RKO (cell line): ENCODE measurements at places on chromosomes 3 and 15.

DNA sequence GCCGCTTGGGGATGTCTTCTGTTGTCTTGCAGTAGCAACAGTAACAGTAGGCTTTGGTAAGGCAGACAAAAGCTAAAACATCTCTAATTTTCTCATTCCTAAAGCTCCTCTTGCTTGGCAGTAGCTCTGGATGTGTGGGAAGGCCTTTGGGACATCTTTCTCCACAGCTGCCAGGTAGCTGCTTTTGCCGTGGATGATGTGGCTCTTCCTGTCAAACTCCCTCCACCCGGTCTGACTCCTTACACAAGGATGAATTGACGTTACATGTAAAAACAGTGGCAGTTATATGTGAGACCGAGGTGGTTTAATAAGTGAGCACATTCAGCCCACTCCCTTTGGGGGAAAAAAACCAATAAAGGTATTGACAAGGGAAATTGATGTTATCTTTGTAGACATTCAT is 309.1 kb downstream of the TUSC7 start:
- no peak for DNase-seq

GRCh38 chr15:100879464-100880138 is at the start of gene ALDH1A3:
Gene ALDH1A3 (plus strand): TSS chr15:100879831. CDS start chr15:100879908, 77 bp downstream.
- no peak for DNase-seq

DNA sequence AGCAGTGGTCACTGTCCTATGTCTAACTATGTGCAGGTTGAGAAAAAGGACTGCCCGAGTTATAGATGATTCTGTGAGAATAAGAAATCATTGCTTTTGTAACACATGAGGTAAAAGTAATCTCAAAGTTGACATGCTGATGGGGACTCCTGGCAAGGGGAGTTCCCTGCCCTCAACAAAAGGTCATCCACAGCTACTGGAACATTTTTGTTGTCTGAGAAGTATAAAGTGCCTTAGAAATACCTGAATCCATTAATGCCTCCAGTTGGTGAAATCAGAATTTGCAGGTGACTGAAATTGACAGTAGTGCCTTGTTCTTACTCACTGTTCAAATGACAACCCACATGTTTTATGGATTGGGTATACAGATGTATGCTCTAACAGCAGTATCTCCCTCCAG is 43.7 kb upstream of the RBM5 start:
- DNase-seq = no peak

GRCh38 chr15:73682600-73683090 is 1.5 kb upstream of the CD276 start:
- no peak for DNase-seq

DNA sequence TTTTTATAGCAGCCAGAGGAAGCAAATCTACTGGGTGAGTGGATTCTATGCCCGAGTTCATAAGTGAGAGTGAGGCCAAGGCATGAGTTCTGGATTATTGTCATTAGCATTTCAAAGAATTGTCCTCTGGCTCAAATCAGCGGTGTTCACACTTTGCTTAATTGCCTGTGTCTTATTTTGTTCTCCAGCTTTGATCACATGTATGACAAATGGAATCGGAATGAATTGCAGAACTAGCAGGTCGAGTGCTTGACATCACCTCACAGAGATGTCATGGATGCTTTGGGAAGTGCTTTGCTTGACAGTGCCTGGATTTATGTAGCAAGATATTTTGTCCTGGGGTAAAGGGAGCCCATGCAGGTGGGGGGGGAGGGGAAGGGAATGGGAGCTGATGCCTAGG is 68.0 kb downstream of the SH3GL3 start:
- no peak for DNase-seq

GRCh38 chr3:51388286-51389029 is 2.6 kb upstream of the RBM15B start:
- DNase-seq = peak; percentile 75

DNA sequence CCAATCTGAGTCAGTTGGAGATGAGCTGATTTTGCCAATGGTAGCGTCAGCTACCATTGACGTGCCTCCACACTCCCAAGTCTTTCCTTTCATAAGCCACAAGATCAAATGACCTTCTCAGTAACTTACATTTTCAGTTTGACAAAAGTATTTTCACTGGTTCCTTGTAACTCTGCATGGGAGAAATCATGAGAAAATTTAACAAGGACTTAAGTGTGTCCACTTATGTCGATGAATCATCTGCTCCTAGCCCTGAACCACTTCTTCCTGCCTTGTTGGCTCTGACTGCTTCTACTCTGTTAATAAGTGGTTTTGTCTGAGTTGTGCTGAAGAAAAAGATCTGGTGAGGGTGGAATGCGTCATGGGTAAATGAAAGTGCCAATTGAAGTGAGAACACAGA is 101.2 kb downstream of the NFKBIZ start:
- DNase-seq = peak; percentile 51

DNA sequence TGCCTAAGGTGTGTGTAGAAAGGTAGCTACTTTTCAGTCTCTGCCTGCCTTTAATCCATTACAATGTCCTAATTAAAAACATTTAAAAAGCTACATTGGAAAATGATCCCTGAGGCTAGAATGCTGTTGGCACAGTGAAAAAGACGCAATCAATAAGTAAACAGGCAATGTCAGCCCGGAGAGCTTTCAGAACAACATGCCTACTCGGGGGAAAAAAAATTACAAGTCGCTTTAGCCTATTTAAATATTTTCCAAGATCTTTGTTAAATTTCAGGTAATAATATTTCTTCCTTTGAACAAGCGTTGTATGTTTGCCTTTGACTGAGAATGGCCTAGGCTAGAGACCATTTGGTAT is 46.6 kb upstream of the CD47 start:
- DNase-seq = no peak

DNA sequence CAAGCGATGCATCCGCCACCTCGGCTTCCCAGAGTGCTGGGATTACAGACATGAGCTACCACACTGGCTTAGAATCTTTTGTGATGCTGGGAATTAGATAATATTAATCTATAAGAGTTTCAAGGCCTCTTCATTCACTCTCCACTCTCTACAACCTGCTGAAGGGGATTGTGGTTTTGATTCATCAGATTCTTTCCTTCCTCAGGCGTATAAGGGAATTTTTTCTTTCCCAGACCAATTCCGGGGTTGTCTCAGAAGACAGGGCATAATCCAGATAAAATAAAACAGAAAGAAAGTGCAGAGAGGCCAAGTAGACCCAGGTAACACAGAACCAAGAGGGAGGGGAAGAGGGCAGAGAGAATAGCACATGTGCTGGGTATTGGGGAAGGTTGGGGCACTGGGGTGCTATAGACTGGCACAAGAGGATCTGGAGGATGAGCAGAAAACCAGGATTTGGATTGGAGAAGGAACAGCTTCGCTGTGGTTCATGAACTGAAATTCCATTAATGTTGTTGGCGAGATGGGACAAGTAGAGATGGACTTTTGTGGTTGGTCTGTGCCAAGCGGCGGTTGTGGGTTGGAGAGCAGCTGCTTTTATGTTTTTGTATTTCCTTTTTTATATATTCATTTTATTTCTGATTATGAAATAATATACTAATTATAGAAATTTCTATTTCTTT is 12.8 kb downstream of the ARL6IP5 start:
- DNase-seq = no peak

- no peak for DNase-seq
Observed at GRCh38 chr3:67692621-67693020, 38.2 kb upstream of the SUCLG2 start.

GRCh38 chr3:13083898-13084297 is 10.7 kb upstream of the IQSEC1 start:
- DNase-seq = no peak

- no peak for DNase-seq
Observed at GRCh38 chr15:44370830-44371229, 56.6 kb upstream of the CTDSPL2 start.

GRCh38 chr3:178950676-178951075 is 120.9 kb downstream of the ZMAT3 start:
- no peak for DNase-seq

GRCh38 chr3:115418583-115418982 is 204.7 kb upstream of the GAP43 start:
- no peak for DNase-seq

DNA sequence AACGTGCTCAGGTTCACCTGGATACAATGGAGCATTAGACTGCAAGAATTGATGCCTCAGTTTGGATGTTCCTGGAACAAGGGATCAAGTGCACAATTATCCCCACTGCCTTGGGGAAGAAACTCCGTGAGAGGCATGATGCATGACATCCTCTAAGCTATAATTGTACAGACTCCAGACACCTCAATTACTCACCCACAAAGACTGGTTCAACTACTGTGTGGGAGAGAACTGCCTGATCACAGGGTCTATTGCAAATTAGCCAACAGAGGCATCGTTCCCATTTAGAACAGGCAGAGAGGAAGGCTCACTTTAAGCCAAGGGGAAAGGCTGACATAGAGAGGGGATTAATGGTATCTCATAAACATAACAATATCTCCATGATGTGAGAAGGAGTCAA is 43.5 kb downstream of the ARRDC4 start:
- no peak for DNase-seq

GRCh38 chr15:56272454-56272853 is 28.8 kb upstream of the RFX7 start:
- DNase-seq = no peak

- DNase-seq = no peak
Observed at GRCh38 chr3:71269906-71270305, 313.6 kb downstream of the FOXP1 start.

GRCh38 chr3:184635126-184635525 is 73.5 kb downstream of the EPHB3 start:
- DNase-seq = no peak

GRCh38 chr3:197674741-197675562 is 61.8 kb downstream of the RUBCN start:
- DNase-seq = no peak

DNA sequence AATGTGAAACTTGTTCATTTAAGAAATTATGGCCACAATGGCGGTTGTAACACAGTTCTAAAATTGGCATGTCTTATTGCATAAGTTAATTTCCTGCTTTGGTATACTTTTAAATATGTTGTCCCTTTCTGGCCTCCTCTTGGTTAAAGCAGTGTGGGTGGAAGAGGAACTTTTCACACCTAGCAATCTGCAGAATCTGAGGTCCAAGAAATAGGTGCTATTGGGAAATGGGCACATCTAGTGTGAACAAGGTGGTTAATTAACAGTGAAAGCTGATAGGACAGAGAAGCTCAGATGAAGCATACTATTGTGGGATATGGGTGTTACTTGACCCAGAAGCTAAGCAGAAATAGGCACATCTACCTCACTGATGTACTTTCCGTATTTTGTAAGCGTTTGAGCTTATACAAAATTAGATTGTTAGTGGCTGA is 10.6 kb downstream of the CMC1 start:
- no peak for DNase-seq

- DNase-seq = no peak
Observed at GRCh38 chr3:175670557-175670956, 811.4 kb downstream of the NAALADL2 start.

DNA sequence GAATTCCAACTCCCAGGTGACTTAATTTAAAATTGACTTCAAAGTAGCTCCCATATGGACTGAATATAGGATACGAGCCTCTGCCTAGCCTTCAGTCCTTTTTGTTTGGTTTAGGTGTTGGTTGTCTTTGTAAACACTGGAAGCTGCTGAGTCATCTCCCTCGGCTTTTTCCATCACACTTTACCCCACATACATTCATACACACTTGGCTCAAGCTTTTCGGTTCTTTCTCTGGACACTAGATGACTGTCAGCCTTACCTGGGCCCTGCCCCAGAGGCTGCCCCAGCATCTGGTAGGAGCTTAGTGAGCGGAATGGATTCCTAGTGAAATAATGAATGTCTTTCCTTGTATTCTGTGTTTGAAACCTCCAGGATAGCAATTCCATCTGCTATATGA is 201.5 kb upstream of the IL12A start:
- DNase-seq = peak; percentile 27

- DNase-seq = no peak
Observed at GRCh38 chr15:101476756-101477155, 12.8 kb downstream of the PCSK6 start.

GRCh38 chr15:36284911-36285310 is 294.5 kb upstream of the CDIN1 start:
- no peak for DNase-seq

DNA sequence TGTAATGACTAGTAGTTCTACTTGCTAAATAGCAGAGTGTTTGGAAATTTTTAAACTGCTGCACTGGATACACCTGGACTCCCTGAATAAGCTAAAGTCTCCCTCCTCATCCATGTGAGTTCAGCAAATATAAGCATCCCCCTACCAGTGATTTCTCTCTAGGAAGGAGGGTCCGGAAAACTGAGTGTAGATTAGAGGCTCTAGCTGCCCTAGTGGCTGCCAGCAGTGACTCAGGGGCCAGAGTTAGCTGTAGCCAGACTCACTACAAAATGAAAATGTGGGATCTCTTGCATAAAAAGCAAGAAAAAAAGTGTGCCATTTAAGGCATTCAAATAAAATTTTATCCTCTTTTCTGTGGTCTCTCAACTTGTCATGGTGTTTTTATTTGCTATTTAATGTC is 485.0 kb upstream of the ATP11B start:
- DNase-seq = no peak

DNA sequence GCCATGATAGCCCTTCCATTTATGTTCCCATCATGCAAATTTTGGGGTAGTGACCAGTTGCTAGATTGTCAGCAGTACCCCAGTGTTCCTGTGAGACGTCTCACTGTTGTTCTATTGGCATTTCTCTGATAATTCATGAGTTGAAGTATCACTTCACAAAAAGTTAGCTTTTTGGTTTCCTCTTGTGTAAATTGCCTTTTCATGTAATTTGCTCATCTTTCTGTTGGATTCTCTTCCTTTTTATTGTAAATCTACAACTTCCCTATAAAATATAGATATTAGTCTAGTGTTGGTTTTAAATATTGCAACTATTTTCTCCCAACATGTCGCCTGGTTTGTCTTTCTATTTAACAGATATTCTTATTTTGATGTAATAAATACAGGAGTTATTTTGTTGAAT is 7.5 kb upstream of the A4GNT start:
- no peak for DNase-seq

GRCh38 chr15:27850981-27851857 is 247.9 kb downstream of the OCA2 start:
- no peak for DNase-seq

- DNase-seq = no peak
Observed at GRCh38 chr3:194503081-194503531, 16.3 kb upstream of the ATP13A3 start.
